ENCODE measurements at places on chromosomes 13 and 19.

- no peak within 1 kb of the TSS for H3K27ac ChIP-seq
- no peak for DNase-seq
- no peaks in the 10 kb centered on the region for H3K36me3 ChIP-seq
- H3K4me3 ChIP-seq = no peak within 1 kb of the TSS
- H3K4me1 ChIP-seq = no peaks in the 10 kb centered on the region
Observed at GRCh38 chr19:50649433-50650391, at the start of gene C19orf81. Gene C19orf81 (plus strand): TSS chr19:50649445. CDS start chr19:50649445, 0 bp downstream.

GRCh38 chr13:71596116-71596515 lies 270.9 kb downstream of the DACH1 start:
- no peak overlapping the region for H3K4me3 ChIP-seq
- no peaks in the 10 kb centered on the region for H3K4me1 ChIP-seq
- H3K36me3 ChIP-seq = no peaks in the 10 kb centered on the region

- H3K36me3 ChIP-seq = no peaks in the 10 kb centered on the region
- no peaks in the 10 kb centered on the region for H3K4me1 ChIP-seq
- H3K27me3 ChIP-seq = no peaks in the 10 kb centered on the region
- H3K4me3 ChIP-seq = no peak overlapping the region
- no peak for DNase-seq
- no peak overlapping the region for H3K27ac ChIP-seq
Observed at GRCh38 chr13:73040968-73041596, 17.7 kb upstream of the KLF5 start.

GRCh38 chr13:46468570-46469463 lies 81.8 kb upstream of the RUBCNL start:
- H3K4me3 ChIP-seq = no peak overlapping the region
- no peaks in the 10 kb centered on the region for H3K4me1 ChIP-seq
- DNase-seq = no peak
- H3K27me3 ChIP-seq = no peaks in the 10 kb centered on the region

DNA sequence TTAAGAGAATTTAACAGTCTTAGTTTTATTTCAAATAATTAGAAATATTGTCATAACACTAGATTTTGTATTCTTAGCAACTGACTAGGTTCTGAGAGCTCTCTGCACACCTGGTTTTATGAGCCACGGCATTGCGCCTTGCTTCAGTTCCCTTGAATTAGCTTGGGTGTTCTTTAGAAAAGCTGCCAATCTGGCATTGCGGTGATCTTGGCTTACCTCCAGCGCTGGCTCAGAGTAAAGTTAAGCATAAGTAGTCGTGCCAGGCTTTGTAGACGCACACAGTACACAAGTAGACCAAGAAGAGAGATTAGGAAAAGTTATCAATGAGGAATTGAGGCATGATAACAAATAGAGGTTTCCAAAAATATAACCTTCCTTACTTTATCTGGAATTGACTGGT lies 45.7 kb downstream of the TPP2 start:
- peaks cover 76% of the 10 kb centered on the region for H3K36me3 ChIP-seq
- no peaks in the 10 kb centered on the region for H3K27me3 ChIP-seq
- no peak overlapping the region for H3K4me3 ChIP-seq

- H3K36me3 ChIP-seq = peaks cover 35% of the 10 kb centered on the region
- H3K27me3 ChIP-seq = no peaks in the 10 kb centered on the region
- no peak for DNase-seq
Observed at GRCh38 chr13:30752201-30752797, 17.0 kb downstream of the ALOX5AP start.

DNA sequence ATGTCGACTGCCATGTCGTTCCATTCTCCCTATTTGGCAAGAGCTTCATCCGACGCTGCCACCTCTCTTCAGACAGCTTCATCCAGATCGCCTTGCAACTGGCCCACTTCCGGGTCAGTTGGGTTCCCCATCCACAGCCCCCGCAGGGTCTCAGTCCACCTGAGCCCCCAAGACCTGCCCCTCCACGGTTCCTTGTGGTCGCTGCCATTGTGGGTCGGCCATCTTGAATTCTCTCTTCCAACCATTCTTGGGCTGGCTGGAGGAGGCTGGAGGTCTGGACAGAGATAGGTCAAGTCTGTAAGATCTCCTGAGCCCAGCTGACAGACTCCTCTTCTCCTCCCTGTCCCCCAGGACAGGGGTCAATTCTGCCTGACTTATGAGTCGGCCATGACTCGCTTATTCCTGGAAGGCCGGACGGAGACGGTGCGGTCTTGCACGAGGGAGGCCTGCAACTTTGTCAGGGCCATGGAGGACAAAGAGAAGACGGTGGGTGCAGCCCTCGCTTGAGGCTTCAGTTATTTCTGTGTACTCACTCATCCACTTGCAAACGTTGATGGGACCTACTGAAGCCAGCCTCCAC lies 19.5 kb downstream of the CPT1C start:
- H3K4me3 ChIP-seq = no peak overlapping the region
- DNase-seq = no peak
- no peaks in the 10 kb centered on the region for H3K27me3 ChIP-seq

- H3K4me1 ChIP-seq = no peaks in the 10 kb centered on the region
- peak overlapping the region; percentile 45 for H3K27ac ChIP-seq
- no peaks in the 10 kb centered on the region for H3K27me3 ChIP-seq
Observed at GRCh38 chr19:39372941-39373340, 18.0 kb downstream of the PAF1 start.

DNA sequence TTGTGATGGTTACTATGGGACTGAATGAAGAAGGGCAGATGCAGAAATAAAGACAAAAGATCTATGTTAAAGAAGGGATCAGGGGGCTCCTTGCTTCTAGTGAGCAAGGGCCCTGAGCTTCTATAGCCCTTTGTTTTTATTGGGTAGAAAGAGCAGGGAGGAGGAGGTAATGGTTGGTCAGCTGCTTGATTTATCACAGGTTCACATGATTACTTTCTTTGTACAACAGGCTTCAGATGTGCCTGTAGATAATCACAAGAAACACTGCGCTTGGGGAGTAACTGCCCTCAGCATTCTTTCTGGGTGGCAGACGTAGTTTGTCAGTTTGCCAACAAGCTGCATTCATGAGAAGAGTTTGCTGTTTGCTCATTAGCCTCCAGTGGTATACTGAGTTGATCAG lies 4.8 kb upstream of the ZNF439 start:
- no peak for DNase-seq
- H3K4me3 ChIP-seq = no peak overlapping the region
- H3K4me1 ChIP-seq = peaks cover 7% of the 10 kb centered on the region
- H3K27ac ChIP-seq = no peak overlapping the region
- H3K27me3 ChIP-seq = no peaks in the 10 kb centered on the region

GRCh38 chr19:15913384-15913783 lies 15.5 kb upstream of the CYP4F2 start:
- no peak for DNase-seq
- peaks cover 7% of the 10 kb centered on the region for H3K27me3 ChIP-seq
- no peak overlapping the region for H3K27ac ChIP-seq
- no peaks in the 10 kb centered on the region for H3K36me3 ChIP-seq
- H3K4me3 ChIP-seq = no peak overlapping the region
- no peaks in the 10 kb centered on the region for H3K4me1 ChIP-seq

GRCh38 chr13:109770436-109770835 lies 15.9 kb downstream of the IRS2 start:
- no peak for DNase-seq
- H3K4me1 ChIP-seq = no peaks in the 10 kb centered on the region
- H3K27me3 ChIP-seq = no peaks in the 10 kb centered on the region
- H3K27ac ChIP-seq = no peak overlapping the region
- no peak overlapping the region for H3K4me3 ChIP-seq
